ENCODE measurements at places on chromosomes 16 and 17. TPM values are rescaled to one million over a fixed set of nuclear protein-coding genes. Genes with fewer than 3 reads are reported as not detected.
A peak's percentile ranks its signal among the peaks of the same experiment; 100 is the strongest.

The CRYM gene
- total RNA-seq = not detected

The NPB gene
- total RNA-seq = 0.56 TPM

The CHST5 gene
- 0.27 TPM for total RNA-seq

The ITGB3 gene
- total RNA-seq = 2.5 TPM

The TEPSIN gene
- 39.2 TPM for total RNA-seq

The BCO1 gene
- total RNA-seq = not detected

The PIK3R6 gene
- not detected for total RNA-seq

The CSF3 gene
- not detected for total RNA-seq

The GCGR gene
- total RNA-seq = not detected

DNA sequence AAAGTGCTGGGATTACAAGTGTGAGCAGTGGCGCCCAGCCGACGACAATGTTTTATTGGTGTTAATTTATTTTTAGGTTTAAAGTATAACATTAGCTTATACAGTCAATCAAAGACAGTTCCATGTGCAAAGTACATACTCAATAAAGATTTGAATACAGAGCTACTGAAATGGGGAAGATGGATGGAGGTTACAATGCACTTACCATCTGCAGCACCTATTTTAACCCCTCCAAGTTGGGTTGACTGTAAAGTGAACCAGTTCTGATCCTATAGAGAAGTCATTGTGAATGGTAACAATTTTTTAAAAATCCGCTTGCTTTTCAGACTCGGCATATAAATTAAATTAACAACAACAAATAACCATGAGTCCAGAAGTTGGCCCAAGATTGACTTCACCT, 679 bp upstream of the PSKH1 start:
- H3K36me3 ChIP-seq = peaks cover 2% of the 10 kb centered on the region
- H3K27me3 ChIP-seq = no peaks in the 10 kb centered on the region
- H3K4me1 ChIP-seq = peaks cover 31% of the 10 kb centered on the region
- H3K4me3 ChIP-seq = peak overlapping the region; percentile 81

- H3K27me3 ChIP-seq = no peaks in the 10 kb centered on the region
- DNase-seq = no peak
- H3K4me1 ChIP-seq = no peaks in the 10 kb centered on the region
- H3K27ac ChIP-seq = no peak overlapping the region
- H3K36me3 ChIP-seq = no peaks in the 10 kb centered on the region
These were observed 239.1 kb upstream of the TOX3 start for GRCh38 chr16:52786091-52786490.

- no peaks in the 10 kb centered on the region for H3K27me3 ChIP-seq
- H3K4me3 ChIP-seq = no peak within 1 kb of the TSS
- DNase-seq = no peak
- H3K36me3 ChIP-seq = peaks cover 47% of the 10 kb centered on the region
- no peaks in the 10 kb centered on the region for H3K4me1 ChIP-seq
These were observed at the start of gene LAT for GRCh38 chr16:28984619-28985135. Gene LAT (plus strand): TSS chr16:28985052. CDS start chr16:28985418, 366 bp downstream.

DNA sequence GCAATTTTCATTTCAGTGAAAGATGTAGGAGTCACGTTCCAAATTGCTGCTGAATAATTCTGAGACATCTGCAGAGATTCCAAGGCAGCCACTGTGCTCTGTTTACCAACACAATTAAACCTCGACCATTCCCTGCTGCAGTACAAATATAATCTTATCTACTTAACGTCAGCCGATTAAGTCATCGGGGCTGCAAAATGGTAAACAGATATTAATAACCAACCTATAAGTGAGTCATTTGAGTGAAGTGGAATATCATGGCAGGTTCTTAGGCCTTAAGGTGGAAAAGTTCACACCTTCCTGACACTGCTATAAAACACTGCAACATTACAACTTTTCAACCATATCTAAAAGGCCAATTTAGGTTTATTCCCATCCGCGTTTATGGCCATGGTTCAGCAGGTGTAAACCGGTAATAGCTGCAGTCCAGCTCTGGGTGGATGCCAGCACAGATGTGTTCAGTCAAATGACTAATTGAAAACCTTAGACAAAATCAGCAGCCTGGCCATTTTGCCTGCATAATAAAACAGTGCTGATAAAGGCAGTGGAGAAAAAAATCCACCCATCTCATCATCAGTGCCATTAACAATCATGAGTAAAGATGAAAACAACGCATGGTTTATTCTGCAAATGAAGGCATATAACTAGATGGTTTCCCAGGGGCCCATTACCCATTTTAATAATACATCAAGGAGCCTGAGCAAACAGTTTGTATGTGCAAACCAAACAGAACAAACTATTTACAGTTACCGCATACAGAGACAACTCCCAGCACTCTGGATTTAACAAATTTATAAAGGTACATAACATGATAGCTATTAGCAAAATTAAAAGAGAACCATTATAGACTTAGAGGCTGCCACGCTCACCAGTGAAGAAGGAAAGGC, 202.9 kb upstream of the IRX3 start:
- no peak for DNase-seq
- H3K27me3 ChIP-seq = peaks cover 5% of the 10 kb centered on the region
- no peaks in the 10 kb centered on the region for H3K36me3 ChIP-seq

- H3K4me3 ChIP-seq = no peak overlapping the region
- no peaks in the 10 kb centered on the region for H3K27me3 ChIP-seq
- no peaks in the 10 kb centered on the region for H3K4me1 ChIP-seq
- no peak for DNase-seq
These were observed 435.3 kb downstream of the HAPSTR1 start for GRCh38 chr16:9526791-9527190.

- H3K4me1 ChIP-seq = no peaks in the 10 kb centered on the region
- no peaks in the 10 kb centered on the region for H3K27me3 ChIP-seq
- DNase-seq = no peak
These were observed 65.8 kb downstream of the RGS9 start for GRCh38 chr17:65202844-65203571.

GRCh38 chr17:55482591-55483389, 28.5 kb downstream of the SMIM36 start:
- no peaks in the 10 kb centered on the region for H3K36me3 ChIP-seq
- DNase-seq = no peak
- no peak overlapping the region for H3K4me3 ChIP-seq
- H3K4me1 ChIP-seq = no peaks in the 10 kb centered on the region
- peaks cover 3% of the 10 kb centered on the region for H3K27me3 ChIP-seq

DNA sequence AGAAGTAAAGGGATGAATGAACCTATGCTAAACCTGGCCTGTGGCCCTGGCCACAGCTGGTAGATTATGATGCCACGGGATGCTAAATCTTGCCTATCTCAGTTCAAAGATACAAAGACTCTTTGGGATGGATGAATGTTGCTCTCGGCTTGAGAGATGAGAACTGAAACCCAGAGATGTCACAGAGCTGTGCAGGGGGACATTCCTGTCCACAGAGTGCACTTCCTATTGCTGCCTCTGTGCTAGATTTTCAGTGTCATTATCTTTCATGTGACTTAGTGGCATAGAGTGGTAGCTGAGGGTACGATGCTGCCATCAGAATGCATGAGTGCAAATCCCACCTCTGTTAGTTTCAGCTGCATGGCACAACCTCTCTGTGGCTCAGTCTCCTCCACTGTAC, 2.3 kb upstream of the MT1M start:
- H3K27ac ChIP-seq = no peak overlapping the region
- H3K4me3 ChIP-seq = no peak overlapping the region
- H3K27me3 ChIP-seq = peaks cover 17% of the 10 kb centered on the region
- no peak for DNase-seq
- H3K4me1 ChIP-seq = peaks cover 45% of the 10 kb centered on the region
- H3K36me3 ChIP-seq = no peaks in the 10 kb centered on the region

GRCh38 chr17:21201298-21201595, 12.7 kb downstream of the TMEM11 start:
- no peaks in the 10 kb centered on the region for H3K27me3 ChIP-seq
- peaks cover 12% of the 10 kb centered on the region for H3K4me1 ChIP-seq
- no peak overlapping the region for H3K4me3 ChIP-seq
- H3K27ac ChIP-seq = no peak overlapping the region

DNA sequence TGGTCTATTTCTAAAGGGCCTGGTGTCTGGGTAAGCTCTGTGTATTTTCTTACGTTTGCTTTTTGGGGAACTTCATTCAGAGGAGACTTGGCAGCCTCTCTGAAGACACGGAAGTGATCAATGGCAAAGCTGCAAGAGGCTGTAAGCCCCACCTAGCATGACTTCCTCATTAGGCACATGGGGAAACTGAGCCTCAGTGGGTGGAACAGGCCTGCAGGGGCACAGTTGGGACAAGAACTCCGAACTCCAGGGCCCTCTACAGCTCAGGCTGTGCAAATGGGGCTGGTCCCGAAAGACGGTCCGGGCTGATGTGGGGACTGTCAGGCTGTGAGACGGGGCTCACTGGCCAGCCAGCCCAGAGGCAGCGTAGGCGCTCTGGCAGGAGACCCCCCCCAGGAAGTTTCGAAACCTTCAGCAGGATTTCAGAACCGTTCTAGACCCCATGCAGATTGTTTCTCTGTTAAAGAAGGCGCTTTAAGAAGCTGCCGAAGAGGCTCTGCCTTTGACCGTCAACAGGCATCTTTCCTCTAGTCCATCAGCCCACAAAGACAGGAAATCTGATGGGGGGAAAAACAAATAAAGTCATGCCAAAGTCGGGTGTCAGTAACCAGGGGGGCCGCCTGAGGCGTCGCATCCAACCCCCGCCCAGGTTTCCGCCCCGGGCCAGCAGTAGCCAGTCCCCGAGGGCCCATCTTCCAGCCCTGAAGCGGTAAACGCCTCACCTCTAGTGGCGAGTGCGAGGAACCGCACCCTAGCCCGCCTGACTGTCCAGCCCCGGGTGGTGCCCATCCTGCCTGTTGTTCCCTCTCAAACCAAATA, 79.8 kb upstream of the TBC1D3K start:
- no peak overlapping the region for H3K27ac ChIP-seq
- H3K36me3 ChIP-seq = no peaks in the 10 kb centered on the region
- no peaks in the 10 kb centered on the region for H3K27me3 ChIP-seq
- peaks cover 7% of the 10 kb centered on the region for H3K4me1 ChIP-seq
- no peak overlapping the region for H3K4me3 ChIP-seq
- no peak for DNase-seq

Measured in osteocyte (in vitro differentiated cells).